ENCODE measurements at places on chromosomes 2 and 18.

GRCh38 chr2:235611756-235612155 lies 117.9 kb downstream of the AGAP1 start:
- DNase-seq: no peak

GRCh38 chr2:204669382-204669781 lies 124.1 kb downstream of the PARD3B start:
- DNase-seq: no peak

- no peak for DNase-seq
These were observed 402.3 kb upstream of the GYPC start for GRCh38 chr2:126253669-126254068.

- DNase-seq: no peak
These were observed at the start of gene ANKRD53 for GRCh38 chr2:70978341-70979179. Gene ANKRD53, plus strand, starts transcription at chr2:70978630. Its CDS starts 16 bp downstream, at chr2:70978646.

GRCh38 chr2:46368401-46368800 lies 71.2 kb downstream of the EPAS1 start:
- DNase-seq: no peak

DNA sequence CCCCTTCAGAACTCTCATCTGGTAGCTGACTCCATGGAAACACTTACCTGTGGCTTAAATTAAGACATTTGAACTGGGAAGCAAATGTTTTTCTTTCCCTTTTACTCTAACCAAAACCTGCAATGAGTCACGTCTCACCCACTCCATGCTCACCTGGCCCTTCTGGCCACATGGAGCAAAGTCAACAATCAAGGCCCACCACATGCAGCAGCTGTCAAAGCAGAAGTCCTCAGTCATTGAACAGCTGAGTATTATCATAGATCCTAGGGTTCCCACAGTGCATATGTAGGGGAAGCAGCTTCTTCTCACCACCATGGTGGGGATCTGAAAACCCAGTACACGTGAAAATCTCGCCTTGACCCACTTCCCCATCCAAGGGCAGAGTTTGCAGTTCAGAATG lies 12.3 kb upstream of the MEP1B start:
- no peak for DNase-seq

GRCh38 chr18:58753976-58754375 lies 82.7 kb downstream of the MALT1 start:
- DNase-seq: no peak

GRCh38 chr2:172462849-172463381 lies 35.5 kb downstream of the ITGA6 start:
- peak; percentile 53 for DNase-seq

GRCh38 chr18:75049455-75049789 lies 159.5 kb downstream of the PTGR3 start:
- no peak for DNase-seq

DNA sequence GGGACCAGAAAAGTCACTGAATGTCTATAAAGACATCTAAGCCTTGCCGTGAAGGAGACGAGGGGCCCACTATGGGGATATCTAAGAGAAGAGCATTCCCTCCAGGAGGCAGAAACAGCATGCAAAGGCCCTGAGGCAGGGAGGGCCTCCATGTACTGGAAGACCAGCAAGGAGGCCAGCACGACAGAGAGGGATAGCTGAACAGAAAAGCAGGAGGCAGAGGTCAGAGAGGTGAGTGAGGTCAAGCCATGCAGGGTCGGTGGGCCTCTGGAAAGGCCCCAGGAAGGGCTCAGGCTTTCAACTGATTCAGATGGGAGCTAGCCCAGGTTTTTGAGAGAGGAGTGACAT lies 5.7 kb downstream of the TRABD2A start:
- DNase-seq: peak; percentile 26

DNA sequence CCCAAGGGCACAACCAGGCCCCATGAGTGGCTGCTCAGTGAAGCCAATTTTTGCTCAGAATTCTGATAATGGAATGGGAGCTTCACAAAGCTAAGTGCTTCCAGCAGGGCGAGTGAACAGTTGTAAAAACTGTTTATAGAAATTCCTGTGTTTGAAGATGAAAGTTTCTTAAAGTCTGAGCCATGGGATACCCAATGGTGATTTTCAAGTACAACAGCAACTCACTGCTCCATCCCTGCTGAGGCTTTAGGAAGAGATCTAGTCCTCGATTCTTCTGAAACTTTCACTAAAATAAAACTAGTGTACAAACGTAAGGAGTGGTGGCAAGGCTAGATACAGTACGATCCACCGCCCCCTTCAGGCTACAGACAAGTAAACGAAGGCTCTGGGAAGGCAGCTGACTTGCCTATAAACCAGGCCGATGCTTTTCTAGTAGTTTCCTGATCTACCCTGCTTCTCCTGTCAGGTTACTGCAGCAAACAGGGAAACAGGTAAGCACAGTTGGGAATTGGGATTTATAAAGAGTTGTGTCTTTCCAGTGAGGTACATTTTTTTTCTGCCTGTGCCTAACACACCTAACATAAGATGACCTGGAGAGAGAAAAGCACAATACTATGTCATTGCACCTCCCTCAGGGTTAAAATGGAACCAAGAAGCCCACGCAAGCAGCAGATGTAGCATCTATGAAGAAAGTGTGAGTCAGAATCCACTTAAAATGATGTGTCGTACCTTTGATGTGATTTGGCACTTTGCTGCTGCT lies 108.7 kb downstream of the UXS1 start:
- peak; percentile 67 for DNase-seq

DNA sequence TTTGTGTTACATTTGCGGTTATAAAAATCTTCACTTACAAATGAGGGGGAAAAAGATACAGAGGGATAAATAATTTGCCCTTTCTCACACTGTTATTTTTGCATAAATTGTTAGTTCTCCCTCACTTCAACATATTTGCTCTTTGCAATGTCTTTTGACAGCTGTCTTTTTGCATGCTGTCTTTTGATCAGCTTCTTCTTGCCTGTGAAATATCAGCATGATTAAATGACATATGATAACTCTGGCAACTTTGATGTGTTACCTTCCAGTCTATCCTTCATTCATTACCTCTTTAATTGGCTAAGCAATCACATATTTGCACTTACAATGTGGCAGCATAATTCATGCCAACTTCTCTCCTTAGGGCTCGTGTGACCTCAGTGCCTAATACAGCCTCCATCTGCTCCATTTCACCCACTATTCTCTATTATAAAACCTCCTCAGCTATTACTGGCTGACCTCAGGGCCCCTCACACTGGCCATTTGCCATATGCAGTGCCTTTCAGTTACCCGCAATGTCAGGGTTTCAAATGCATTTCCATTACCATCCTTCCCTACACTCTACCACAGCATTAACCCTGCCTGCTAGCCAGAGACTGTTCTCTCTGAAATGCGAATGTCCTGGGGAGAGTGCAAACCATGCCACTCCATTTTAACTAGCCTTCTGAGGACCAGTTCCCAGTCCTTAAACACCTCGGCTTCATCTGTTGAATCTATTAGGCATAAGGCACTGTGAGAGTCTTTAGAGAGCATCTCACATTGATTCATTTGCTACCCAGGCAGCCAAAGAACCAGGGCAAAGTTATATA lies 1056.6 kb upstream of the CHAC2 start:
- DNase-seq: no peak

- DNase-seq: no peak
These were observed 692.2 kb upstream of the KLHL29 start for GRCh38 chr2:22692746-22693145.

GRCh38 chr18:32804134-32804888 lies 31.5 kb upstream of the KLHL14 start:
- no peak for DNase-seq

DNA sequence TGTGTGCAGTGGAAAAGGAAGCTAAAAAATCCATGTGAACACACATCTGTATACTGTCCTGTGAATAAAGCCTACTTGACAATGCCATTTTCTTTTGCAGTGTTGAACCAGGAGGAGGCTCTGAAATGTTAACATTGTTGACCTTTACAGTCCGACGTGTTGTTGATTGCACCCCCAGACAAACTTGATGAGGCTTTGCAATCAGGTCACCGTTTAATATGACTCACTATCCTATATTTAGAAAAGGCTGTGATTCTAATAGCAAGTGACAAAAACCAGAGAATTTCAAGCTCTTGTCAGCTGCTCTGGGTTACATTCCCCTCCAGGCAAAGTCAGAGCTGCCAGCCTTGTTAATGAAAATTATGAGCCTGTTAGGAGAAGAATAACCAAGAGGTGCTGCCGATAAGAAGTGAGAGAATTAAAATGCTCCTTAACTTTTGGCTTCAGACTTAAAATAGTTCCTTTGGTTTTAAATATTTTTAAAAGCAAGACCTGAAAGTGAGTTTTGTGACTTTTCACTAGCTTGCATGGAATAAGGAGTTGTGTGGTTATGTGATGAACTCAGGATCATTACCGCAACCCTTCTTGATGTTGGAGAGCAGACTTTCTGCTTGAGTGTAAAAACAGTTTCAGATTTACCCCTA lies 162.1 kb downstream of the QPCT start:
- DNase-seq: no peak

GRCh38 chr2:128628206-128628605 lies 309.5 kb upstream of the HS6ST1 start:
- DNase-seq: no peak

DNA sequence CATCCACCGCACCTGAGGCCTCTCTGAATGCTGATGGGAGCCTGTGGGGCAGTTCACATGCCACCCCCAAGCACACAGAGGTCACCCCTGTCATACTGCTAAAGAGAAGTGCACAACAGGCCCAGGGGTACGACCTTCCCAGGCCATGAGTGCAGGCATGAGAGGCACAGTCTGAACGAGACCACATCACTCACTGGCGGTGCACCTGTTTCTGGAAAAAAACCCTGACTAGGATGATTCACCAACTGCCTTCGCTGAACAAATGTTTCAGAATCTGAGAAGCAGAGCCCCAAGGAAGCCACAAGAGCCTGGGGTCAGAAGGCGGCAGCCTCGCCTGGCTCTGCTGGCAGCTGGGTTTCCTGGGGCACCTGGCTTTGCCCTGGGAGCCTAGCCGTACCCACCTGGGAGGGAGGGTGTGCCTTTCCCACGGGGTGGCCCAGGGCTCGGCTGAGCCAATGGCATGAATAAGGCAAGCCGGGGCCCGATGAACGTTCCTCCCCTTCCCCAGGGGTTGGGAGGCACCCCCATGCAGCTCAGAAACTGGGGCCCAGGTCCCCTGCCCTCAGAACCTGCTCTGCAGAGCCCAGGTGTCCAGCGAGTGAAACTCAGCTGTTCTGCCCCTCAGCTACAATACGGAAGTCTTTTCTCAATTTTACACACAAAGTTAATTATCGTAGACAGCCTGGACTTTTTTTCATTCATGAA lies 73.8 kb downstream of the HDAC4 start:
- DNase-seq: peak; percentile 78

DNA sequence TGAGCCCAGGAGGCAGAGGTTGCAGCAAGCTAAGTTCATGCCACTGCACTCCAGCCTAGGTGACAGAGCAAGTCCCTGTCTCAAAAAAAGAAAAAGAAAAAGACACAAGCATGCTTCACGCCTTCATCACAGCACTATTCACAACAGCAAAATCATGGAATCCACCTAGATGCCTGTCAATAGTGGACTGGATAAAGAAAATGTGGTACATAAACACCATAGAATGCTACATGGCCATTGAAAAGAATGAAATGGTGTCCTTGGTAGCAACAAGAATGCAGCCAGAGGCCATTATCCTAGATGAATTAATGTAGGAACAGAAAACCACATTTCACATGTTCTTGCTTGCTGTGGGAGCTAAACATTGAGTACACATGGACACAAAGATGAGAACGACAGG lies 392.6 kb downstream of the EIPR1 start:
- no peak for DNase-seq

DNA sequence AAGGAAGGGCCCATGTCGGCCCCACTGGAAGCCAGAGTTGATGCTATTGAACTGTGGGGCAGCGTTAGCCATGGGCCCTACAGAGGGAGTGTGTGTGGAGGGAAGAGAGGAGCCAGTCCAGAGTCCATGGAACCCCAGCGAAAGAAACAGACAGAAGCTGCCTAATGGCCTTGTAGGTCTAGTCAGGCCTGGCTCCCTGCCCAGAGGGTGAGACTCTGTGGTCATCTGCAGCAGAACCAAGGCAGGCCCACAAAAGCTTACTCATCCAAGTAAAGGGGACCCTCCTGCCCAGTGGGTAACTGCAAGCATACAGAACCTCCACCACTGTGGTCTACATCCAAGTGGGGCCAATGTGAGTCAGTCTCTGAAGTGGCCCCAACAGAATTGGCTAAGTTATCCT lies 439.8 kb downstream of the TGIF1 start:
- no peak for DNase-seq

GRCh38 chr2:178363252-178363651 lies 87.7 kb downstream of the PRKRA start:
- no peak for DNase-seq

DNA sequence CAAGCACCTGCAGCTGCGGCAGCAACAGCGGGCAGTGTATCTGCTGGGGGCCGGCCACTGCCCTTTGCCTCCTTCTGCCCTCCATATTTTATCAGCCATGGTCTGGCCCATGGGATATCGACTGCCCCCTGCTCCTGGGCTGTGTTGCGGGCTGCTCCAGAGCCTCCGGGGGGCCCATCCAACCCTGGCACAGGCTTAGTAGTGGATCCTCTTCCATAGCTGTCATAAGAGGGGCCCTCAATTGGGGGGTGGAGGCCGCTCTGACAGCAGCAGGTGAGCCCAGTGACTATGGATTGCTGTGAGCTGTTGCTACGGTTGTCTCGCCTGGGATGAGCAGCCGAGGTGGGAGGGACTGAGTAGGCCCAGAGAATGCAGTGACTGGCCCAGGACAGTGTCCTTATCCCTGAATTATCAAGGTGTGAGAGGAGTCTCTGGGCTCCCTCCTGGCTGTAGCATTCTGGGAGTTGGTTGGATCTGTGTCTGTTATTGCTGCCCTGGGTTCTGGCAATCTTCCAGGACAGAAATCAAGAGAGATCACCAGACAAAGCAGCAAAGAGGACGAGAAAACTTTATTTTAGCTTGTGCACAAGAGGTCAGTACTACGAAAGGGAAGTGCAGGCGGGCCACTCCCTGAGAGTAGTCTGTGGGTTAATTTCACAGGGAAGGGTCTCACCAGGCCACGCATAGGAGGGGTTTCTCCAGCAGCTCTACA lies 145.1 kb downstream of the ASB1 start:
- DNase-seq: no peak

- no peak for DNase-seq
These were observed 1.2 kb downstream of the GATA6 start for GRCh38 chr18:22170421-22171257.

- no peak for DNase-seq
These were observed 8.0 kb downstream of the ZNF516 start for GRCh38 chr18:76487070-76487469.

GRCh38 chr18:76461692-76462325 lies 33.2 kb downstream of the ZNF516 start:
- no peak for DNase-seq

DNA sequence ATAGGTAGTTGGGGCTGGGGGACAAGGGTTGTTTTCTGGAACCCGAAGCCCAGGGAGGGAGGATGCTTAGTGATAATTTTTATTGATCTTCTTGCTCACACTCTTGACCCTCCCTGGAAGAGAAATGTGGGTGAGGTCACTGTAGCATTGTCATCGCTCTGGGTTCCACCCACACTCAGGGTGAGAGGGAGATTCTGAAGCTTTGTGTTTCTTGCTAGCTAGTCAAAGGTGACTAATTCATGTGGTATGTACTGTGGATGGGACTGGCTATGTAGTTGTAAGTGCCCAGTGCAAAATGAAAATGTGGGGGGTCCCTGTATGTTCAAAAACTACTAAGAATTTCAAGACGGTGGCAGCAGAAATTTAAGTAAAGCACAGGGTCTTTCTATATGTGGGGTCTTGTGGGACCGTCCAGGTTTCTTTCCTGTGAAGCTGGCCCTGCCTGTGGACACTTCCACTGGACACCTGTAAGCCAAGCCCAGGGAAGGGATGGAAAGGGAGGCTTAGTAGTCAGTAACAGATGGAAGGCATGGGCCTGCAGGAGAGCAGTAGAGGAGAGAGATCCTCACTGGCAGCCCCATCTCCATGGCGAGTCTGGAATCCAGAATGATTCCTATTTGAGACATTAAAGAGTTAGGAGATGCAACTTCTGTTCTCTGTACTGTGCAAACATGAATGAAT lies 35.0 kb downstream of the TSN start:
- DNase-seq: no peak
